ENCODE measurements at places on chromosomes 1 and 21.

- no peaks in the 10 kb centered on the region for H3K27me3 ChIP-seq
- no peak overlapping the region for H3K27ac ChIP-seq
- DNase-seq, result no peak
- H3K36me3 ChIP-seq, result peaks cover 31% of the 10 kb centered on the region
Observed at GRCh38 chr1:1092894-1093609, 18.9 kb upstream of the RNF223 start.

DNA sequence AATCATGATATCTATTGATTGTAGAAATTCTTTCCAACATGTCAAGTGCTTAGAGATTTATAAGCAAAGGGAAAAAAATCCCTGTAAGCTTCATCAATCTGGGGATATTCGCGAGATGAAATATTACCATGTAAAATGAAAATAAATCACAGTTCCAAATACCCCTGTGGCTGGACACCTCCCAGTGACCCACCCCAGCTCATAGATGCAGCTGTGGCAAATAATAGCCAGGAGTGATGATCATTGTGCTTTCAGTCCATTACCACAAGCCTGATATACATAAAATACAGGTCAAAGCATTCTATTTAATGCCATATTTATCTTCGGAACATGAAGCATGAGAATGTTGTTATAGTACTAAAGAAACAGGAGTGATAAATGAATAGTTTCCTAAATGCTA lies 274.9 kb upstream of the LRRC7 start:
- H3K27me3 ChIP-seq, result no peaks in the 10 kb centered on the region
- no peaks in the 10 kb centered on the region for H3K4me1 ChIP-seq

DNA sequence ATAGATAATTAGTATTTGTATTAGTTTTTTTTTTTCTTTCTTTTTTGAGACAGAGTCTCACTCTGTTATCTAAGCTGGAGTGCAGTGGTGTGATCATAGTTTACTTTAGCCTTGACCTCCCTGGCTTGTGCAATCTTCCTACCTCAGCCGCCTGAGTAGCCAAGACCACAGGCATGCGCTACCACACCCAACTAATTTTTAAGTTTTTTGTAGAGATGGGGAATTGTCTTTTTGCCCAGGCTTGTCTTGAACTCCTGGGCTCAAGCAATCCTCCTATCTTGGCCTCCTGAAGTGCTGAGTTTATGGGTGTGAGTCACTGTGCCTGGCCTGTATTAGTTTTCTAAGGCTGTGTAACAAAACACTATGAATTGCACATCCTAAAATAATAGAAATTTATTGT lies 58.3 kb downstream of the MSH4 start:
- peak; percentile 22 for DNase-seq
- H3K36me3 ChIP-seq, result no peaks in the 10 kb centered on the region
- H3K27ac ChIP-seq, result no peak overlapping the region
- no peaks in the 10 kb centered on the region for H3K27me3 ChIP-seq

- H3K4me1 ChIP-seq, result peaks cover 19% of the 10 kb centered on the region
- no peak for DNase-seq
- no peak overlapping the region for H3K27ac ChIP-seq
Observed at GRCh38 chr21:43634618-43635017, 24.7 kb downstream of the HSF2BP start.

DNA sequence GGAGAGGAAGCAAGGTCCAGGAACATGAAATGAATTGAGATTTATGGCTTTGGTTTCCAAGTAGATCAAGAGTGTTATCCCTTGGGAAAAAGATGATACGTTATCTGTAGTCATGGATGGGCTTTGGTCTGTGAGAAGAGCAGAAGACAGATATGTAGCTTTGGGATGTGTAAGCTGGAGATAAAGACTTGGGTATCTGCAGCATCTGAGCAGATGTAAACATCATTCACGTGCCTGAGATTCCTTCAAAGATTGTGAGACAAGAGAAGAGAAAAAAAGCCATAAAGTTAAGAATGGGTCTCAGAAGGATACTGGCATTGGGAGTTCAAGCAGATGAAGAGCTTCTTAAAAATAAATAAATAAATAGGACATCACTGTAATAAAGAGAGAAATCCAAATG lies 217.8 kb downstream of the PTPRC start:
- no peak for DNase-seq
- no peaks in the 10 kb centered on the region for H3K4me1 ChIP-seq
- H3K27ac ChIP-seq, result peak overlapping the region; percentile 4
- no peaks in the 10 kb centered on the region for H3K27me3 ChIP-seq
